ENCODE measurements at places on chromosomes 3 and 15.

- DNase-seq, result peak; percentile 26
Observed at GRCh38 chr15:66287461-66288057, 5.8 kb upstream of the DIS3L start.

- peak; percentile 27 for DNase-seq
Observed at GRCh38 chr15:41462084-41462795, 31.4 kb upstream of the ITPKA start.

- DNase-seq, result no peak
Observed at GRCh38 chr3:150640256-150640655, 37.1 kb downstream of the SELENOT start.

- DNase-seq, result no peak
Observed at GRCh38 chr15:41499109-41499851, 5.6 kb downstream of the ITPKA start.

GRCh38 chr3:189513281-189514117 lies 117.7 kb upstream of the TP63 start:
- DNase-seq, result no peak

DNA sequence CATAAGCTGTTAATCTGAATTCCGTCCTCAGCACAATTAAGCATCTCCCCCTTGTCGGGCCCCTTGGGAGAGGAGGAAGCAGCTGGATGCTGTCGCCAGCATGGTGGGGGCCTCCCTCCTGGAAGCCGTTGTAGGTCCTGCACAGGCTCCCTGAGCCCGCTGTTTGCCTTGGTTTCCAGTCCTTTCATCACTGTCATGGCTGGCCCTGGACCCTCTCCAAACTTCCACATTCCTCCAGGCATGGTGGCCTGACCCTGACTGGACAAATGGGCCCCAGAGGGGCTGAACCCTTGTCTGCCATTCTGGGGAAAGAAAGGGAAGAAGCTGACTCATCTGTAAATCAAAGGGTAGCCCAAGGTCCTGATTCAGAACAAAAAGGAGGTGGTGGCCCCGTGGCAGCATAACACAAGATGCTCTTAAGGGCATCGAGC lies 300.5 kb upstream of the LRRFIP2 start:
- DNase-seq, result no peak

DNA sequence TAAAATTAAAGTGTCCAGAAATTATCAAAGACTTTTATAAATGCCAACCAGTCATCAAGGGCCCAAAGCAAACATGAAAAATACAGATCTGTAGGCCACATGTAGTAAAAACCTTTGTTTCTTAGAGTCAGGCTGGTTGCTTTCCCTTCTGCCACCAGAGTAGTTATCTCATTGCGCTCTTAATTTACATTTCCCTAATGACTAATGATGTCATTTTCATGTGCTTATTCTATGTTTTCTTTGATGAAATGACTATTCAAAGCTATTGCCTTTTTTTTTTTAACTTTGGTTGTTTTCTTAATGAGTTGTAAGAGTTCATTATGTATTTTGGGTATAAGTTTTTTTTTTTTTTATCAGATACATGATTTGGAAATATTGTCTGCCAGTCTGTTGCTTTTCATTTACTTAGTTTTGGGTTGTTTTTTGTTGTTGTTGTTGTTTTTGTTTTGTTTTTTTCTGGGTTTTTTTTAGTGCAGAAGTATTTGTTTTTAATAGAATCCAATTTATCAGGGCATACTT lies 140.6 kb downstream of the HCN4 start:
- no peak for DNase-seq

DNA sequence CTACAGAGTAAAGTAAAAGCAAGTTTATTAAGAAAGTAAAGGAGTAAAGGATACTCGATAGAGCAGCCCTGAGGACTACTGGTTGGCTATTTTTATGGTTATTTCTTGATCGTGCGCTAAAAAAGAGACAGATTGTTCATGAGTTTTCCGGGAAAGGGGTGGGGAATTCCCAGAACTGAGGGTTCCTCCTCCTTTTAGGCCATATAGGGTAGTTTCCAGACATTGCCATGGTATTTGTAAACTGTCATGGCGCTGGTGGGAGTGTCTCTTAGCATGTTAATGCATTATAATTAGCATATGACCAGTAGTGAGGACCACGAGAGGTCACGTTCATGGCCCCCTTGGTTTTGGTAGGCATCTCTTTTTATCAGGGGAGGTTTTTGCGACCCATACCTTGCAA lies 213.1 kb downstream of the OSBPL10 start:
- DNase-seq, result no peak
